ENCODE measurements at places on chromosomes 4 and X.

- DNase-seq: no peak
Observed at GRCh38 chr4:26909369-26909768, 48.7 kb downstream of the STIM2 start.

GRCh38 chrX:10741550-10741949 lies 121.2 kb upstream of the MID1 start:
- DNase-seq: no peak

DNA sequence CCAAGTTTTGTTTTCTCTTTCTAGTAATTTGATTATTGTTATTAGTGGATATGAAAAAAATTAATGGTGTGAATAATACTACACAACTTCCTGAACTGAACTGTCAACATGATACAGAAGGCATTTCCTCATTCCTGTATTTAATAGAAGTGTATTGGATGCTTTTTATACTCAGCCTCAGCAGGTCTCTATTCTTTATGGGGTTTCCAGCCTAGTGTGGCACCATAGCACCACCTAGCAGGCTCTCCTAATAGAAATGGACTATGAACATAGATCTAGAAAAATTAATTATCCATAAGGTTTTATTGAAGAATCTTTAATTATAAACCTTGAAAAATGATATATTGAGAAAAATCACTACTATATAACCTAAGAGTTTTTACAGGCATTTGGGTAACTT lies 52.4 kb downstream of the GLRB start:
- no peak for DNase-seq

- peak; percentile 21 for DNase-seq
Observed at GRCh38 chr4:83639849-83640493, 104.1 kb downstream of the GPAT3 start.

DNA sequence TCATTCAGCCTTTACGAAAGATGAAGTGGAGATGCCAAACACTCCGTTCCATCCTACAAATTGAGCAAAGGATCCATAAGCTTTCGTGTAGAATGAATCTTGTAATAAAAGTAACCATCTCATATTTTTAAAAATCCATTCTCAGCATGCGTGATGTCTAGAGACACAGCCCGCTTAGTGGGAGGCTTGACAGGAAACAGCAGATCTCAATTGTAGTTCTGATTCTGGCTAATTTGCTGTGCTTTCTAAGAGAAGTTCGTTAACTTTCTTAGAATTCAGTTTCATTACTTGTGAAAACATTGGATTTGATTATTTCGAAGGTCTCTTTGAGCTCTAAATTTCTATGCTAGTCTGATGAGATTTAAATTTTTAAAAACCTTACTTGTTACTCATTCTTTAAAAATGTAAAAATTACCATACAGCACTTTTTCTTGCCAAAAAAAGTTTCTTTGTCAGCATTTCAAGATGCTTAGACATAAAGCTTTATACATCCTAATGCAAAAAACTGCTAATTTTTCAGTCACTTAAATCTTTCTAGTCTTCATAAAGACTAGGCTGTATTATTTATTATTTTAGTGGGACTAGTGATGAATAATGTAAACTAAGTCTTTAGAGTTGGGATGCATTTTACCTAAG lies 66.9 kb upstream of the NEIL3 start:
- DNase-seq: no peak
